Dorsolateral prefrontal cortex (tissue), 122 donors: ENCODE measurements at places on chromosomes 5 and 9.

DNA sequence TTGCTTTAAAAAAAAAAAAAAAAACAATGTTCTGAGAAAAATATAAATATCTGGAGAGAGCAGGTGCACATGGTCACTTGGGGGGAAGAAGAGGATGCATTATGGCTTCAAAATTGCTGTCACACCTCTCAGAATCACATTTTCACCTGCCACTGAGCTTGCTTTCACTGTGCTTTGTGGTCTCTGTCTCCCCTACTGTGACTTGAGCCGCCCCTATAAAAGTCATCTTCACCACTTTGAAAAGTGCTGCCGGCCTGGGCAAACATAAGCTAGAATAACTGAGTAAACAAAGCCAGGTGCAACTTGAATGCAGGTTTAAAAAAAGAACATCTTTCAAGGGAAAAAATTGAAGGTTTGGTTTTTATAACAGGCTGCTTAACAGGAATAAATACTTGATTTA lies 368.1 kb upstream of the GRIA1 start:
- no peak for DNase-seq

GRCh38 chr9:118928722-118929121 lies 440.5 kb downstream of the BRINP1 start:
- no peak for DNase-seq

GRCh38 chr5:40484495-40484894 lies 195.2 kb upstream of the PTGER4 start:
- no peak for DNase-seq

- DNase-seq: no peak
Measured at GRCh38 chr9:248278-248961, 33.8 kb downstream of the DOCK8 start.

GRCh38 chr5:126139773-126140172 lies 283.4 kb upstream of the GRAMD2B start:
- no peak for DNase-seq

DNA sequence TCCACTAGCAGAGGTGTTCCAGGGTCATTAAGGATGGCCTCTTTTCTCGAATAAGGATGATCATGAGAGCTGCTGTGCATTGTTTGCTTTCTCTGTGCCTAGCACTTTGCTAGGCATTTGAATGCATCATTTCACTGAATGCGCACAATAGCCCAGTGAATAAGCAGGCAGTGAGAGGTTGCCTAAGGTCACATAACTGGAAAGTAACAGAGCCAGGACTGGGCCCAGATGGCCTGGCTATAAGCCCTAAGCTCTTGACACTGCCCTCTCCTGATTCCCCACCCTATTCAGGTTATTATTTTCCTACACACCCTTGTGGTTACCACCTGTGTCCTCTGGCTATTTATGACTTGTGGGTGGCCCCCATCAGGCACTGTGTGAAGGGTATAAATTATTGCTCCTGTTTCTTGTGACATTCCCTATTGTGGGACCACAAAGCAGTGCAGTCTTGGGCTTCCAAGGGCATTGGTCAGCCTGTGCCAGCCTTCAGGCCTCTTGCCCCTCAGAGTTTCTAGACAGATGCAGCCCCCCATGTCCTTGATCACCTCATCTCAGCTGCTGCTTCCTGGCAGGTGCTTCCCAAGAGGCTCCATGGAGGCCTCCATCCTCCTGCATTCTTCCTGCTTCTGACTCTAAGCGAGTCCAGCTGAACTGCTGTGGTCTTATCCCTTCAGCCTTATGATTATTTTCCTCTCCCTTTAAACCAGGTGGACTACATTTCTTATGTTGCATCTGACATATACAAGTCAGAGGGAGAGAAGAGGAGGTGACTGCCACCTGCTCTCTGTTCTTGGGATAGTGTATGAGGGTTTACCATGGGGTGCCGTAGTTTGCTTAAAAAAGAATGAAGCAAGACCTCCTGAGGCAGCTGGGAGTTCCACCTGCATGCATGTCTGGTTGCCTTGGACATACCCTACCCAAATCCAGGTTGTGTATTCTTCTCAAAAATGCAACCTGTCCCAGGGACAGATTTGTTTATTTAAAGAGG lies 47.6 kb downstream of the ANGPTL2 start:
- peak; percentile 73 for DNase-seq

- no peak for DNase-seq
Measured at GRCh38 chr5:40569546-40570270, 110.0 kb upstream of the PTGER4 start.

- no peak for DNase-seq
Measured at GRCh38 chr9:134011401-134011800, 13.9 kb upstream of the BRD3OS start.

DNA sequence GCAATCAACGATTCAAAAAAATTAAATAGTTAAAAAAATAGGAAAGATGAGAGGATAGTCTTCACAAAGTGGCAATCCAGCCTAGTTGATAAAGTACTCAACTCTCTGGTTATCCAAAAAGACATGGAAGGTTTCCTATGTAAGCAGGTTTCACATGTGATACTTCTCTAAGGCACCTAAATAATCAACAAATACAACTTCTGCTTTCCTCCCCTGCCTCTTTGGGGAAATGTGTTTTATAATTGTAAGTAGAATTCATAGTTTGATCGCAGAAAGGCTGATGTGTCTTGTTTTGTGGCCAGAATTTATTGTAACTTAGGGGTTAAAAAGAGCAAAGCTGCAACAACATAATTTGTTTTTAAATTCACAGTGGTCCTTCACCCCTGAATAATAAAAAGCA lies 855.5 kb upstream of the DMAC1 start:
- no peak for DNase-seq

DNA sequence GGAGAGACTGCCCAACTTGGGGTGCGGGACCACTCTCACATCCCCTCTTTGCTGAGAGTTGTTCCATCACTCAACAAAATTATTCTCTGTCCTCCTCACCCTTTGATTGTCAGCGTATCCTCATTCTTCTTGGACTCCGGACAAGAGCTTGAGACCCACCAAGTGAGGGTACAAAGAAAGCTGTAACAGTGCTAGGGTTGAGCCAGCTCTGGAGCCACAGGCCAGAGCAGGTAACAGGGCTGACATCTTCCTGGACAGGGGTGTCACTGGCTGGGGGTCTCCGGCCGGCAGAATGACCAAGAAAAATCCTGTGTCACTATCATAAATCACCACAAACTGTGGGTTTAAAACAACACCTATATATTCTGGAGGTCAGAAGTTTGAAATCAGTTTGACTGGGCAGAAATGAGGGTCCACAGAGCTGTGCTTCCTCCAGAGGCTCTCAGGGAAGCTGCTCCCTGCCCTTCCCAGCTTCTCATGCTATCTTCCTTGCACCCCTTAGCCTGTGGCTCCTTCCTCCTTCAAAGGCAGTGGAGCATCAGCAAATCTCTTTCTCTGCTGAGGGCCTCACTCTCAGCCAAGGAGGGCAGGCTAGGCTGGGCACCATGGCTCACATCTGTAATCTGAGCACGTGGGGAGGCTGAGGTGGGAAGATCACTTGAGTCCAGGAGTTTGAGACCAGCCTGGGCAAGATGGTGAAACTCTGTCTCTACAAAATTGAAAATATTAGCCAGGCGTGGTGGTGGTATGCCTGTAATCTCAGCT lies 4.1 kb upstream of the BBLN start:
- DNase-seq: no peak

- no peak for DNase-seq
Measured at GRCh38 chr9:93466416-93467061, 13.2 kb upstream of the FAM120AOS start.

DNA sequence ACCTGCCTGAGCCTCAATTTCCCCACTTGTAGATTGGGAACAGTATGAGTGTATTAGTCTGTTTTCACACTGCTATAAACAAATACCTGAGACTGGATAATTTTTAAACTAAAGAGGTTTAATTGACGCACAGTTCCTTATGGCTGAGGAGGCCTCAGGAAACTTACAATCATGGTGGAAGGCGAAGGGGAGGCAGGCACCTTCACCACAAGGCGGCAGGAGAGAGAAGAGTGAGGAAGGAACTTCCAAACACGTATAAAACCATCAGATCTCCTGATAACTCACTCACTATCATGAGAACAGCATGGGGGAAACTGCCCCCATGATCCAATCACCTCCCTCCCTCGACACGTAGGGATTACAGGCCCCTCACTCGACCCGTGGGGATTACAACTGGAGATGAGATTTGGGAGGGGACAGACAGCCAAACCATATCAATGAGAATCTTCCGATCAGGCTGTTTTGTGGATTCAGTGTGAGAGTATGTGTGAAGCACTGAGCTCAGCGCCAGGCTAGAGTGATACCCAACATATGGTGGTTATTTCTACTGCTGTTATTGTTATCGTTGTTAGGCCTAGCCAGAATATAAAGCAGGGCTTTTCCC lies 14.6 kb upstream of the LMX1B start:
- DNase-seq: no peak

DNA sequence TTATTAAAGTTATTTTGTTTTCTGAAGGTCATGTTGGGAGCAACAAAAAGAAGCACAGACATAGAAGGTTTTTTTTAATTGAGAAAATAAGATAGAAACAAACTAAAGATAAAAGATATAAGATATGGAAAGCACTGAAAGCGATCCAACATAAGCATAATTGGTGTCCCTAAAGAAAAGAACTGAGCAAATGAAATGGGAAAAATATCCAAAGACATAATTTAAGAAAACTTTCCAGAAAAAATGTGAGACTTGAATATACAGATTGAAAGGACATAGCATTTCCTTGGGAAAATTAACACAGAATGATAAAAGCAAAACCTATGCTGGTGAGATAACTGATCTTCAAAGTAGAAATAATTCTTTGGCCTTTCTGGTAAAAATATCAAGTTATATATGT lies 289.3 kb downstream of the KIAA0825 start:
- DNase-seq: no peak

DNA sequence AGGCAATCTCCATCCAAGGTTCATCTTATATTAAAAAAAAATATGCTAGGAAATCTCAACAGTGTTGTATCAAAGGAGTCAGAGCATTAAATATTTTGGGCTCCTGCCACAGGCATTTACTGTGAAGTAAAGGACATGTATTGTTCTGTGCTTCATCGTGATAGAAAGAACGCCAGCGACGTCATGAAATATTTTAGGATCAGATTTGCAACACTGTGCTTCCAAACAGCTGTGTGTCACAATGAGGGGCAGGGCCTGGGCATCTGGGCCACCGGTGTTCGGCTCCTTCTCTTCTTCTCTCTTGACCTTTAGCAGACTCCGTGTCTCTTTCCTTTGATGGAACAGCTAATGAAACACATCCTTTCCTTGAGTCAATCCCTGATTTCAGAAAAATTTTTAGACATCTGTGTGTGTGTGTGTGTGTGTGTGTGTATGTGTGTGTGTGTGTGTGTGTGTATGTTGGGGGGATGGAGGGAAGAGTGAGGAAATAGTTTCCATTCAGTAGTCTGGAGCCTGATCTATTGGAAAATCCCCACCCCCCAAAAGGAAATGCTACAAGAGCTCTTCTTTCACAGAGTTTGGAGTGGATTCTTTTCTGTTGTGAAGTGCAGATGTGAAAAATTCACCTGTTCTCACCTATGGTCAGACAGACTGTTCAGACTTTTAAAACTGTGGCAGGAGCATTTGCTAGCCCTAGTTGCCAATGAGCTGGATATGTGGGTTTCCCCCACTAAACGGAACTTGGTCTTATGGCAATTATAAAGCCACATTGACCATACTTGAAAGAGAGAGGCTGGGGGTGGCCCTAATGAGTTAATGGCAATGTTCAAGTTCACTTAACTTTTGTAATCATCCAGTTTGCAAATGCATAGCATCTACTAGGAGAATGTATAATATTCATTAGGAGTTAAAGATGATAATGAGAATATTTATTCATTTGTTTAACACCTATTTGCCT lies 18.1 kb upstream of the TNC start:
- DNase-seq: no peak

GRCh38 chr5:150409638-150410523 lies 2.8 kb downstream of the CD74 start:
- peak; percentile 87 for DNase-seq

GRCh38 chr9:23821375-23822181 lies 4.5 kb downstream of the ELAVL2 start:
- DNase-seq: no peak

- no peak for DNase-seq
Measured at GRCh38 chr9:116279230-116279629, 125.6 kb downstream of the PAPPA start.

DNA sequence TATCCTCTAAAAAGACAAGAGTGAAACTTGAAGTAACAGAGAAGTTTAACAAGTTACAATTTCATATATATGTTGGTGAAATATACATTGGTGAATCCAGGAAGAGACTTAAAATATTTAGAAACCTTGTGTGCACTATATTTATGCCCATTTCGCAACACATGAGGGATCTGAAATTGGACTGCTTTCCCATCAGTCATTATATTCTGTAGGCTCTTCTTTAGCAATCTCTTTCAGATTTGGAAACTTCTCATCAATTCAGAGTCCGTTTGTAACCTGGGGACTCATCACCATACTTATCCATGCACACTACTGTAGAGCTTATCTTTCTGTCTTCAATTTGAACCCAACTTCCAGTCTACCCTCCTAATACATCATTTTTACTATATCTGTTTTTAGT lies 2.1 kb downstream of the ITGA1 start:
- no peak for DNase-seq

DNA sequence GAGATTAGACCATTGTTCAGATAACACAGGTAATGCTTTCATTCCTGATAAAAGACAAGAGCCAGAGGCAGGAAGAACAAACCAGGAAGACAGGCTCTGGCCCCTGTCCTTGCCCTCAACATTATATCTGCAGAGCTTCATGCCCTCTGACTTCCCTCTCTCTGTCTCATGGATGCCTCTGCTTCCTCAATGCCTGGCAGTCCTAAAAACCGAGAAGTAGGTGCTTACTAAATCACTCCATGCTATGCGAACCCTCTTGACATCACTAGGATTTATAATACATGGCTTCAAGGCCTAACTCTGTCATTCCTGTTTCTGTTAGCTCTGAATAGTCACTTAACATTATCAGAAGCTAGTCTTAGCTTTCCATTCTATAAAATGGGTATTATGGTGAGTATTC lies 117.8 kb downstream of the TLR4 start:
- DNase-seq: no peak
